Upper lobe of left lung (tissue), 6 donors: ENCODE measurements at places on chromosomes 2 and 18. TPM values are rescaled to one million over a fixed set of nuclear protein-coding genes. Genes with fewer than 3 reads are reported as not detected.

DNA sequence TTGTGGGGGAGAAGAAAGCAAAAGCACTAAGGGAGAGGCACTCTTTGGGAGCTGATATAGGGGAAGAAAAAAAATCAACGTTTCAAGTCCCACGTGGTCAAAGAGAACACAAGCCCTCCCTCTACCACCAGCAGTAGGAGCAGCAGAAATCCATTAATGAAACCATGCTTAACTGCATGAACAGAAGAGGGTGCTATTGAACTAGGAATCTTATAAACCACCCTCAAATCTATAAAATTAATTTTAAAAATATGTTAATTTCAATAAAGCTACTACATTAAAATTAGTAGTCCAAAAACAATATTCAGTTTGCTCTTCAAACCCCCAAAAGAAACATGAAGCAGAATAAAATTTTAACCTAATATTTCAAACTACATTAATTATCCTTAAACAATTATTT, 147.8 kb downstream of the TMEM18 start:
- no peak for DNase-seq

DNA sequence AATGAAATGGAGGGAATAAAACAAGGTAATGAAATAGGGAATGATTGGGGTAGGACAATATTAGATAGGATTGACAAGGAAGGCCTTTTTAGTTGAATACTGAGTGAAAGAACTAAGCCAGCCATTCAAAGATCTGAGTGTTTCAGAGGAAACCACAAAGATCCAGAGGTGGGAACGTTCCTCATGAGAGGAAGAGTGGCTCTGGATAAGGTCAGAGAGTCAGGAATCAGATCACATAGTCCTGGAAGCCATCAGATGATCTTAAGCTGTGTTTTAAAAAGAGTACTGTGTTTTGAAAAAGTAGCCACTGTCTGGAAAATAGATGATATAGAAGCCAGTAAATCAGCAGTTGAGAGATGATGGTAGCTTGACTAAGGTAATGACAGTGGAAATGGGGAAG, 11.8 kb downstream of the TTLL4 start:
- DNase-seq: no peak

GRCh38 chr2:105425936-105426625, 27.2 kb upstream of the FHL2 start:
- DNase-seq: no peak

DNA sequence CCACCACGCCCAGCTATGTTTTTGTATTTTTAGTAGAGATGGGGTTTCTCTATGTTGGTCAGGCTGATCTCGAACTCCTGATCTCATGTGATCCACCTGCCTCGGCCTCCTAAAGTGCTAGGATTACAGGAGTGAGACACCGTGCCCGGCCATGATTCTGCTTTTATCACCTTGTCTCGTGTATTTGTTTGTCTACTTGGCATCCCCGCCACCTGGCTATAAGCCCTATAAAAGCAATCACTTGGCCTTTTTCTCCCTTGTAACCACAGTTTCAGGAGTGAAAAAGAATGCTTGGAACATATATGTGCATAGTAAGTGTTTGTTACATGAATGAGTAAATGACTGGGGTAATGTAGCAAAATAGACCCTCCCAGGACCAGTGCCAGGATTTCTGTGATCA, 77.5 kb upstream of the PAPOLG start:
- no peak for DNase-seq

DNA sequence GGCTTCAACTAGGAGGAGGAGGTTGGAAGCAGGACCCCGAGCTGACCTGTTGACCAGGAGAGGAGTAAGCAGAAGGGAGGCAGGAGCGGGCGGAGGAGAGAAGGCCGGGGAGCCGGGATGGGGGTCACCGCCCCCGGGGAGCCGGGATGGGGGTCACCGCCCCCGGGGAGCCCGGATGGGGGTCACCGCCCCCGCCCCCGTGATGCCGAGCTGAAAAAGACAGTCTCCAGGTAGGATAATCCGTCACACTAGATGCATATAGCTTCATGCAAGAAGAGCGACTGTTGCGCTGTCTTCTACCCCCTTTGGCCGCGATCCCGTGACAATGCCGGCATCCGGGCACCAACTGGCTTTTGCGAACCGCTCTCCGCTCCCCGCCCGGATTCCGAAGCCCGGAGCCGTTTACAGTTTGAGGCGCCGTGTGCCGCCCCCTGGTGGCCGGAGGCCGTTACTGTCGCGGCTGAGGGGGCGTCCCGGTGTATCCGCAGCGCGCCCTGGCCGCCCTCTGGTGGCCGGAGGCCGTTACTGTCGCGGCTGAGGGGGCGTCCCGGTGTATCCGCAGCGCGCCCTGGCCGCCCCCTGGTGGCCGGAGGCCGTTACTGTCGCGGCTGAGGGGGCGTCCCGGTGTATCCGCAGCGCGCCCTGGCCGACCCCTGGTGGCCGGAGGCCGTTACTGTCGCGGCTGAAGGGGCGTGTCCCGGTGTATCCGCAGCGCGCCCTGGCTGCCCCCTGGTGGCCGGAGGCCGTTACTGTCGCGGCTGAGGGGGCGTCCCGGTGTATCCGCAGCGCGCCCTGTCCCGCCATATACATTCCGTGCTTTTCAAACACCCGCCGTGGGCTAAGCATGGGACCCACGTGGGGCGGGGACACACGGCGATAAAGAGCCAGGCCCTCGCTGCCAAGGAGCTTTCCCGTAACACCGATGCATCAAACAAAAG, 89.6 kb downstream of the ACTR3 start:
- no peak for DNase-seq

- DNase-seq: no peak
Observed at GRCh38 chr2:236603361-236604015, 33.9 kb downstream of the ACKR3 start.

GRCh38 chr18:48896875-48897511, 53.8 kb downstream of the SMAD7 start:
- DNase-seq: peak; percentile 79

DNA sequence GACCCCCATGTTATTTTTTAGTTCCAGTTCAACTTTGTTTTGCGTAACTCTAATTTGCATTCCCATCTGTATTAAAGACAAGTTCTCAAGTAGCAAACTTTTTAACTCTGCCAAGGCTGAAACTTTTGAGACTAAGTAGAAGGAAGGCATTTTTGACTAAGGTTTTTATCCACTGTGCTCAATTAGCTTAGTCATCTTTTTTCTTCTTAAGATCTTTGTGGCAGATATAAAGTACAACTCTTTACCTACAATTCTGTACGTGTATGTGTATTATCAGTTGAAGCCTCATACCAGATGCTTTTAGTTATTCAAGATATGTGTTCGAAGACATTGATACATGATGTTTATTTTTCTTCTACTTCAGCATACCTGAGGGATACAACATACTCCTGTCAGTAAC, 41.6 kb downstream of the CREB1 start:
- DNase-seq: no peak

DNA sequence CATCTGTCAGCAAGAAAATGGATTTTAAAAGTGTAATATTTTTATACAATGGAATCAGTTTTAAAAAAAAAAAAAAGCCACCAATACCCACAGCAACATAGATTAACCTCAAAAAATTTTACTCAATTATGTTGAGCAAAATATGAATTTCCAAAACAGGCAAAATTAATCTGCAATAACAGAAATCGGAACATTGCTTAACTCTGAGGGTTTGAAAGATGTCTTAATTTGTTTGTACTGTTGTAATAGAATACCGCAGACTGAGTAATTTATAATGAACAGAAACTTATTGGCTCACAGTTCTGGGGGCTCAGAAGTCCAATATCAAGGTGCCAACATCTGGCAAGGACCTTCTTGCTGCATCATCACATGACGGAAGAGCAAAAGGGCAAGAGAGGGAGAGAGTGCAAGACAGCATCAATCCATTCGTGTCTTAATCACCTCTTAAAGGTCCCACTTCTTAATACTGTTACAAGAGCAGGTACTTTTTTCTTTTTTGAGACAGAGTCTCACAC, 31.8 kb upstream of the TNFAIP6 start:
- no peak for DNase-seq

GRCh38 chr2:45750484-45750883, 99.0 kb downstream of the PRKCE start:
- DNase-seq: no peak

DNA sequence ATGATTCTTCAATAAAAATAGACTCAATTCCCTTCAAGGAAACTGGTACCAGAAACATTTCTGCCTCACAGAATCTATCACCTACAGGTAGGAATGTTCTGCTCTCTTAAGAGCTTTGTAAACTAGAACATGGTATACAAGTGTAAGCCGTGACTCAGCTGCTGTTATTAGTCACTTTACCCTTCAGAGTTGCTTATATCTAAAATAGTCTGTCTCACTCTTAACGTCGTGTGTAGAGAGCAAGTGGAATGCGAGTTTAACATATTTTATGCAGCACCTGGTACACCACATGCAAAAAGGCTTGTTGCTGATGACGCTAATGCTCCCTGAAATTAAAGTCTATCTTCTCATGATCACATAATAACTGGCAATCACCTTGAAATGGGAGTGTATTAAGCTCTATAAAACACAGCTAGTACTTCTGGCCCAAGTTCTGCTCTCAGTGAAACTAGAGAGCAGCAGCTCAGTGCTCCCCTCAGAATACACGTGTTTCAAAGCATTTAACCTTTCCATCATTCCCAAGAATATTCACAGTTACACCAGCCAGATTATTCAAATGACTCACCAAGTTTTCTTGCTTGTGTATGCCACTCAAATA, 420.0 kb downstream of the ZEB2 start:
- DNase-seq: no peak

DNA sequence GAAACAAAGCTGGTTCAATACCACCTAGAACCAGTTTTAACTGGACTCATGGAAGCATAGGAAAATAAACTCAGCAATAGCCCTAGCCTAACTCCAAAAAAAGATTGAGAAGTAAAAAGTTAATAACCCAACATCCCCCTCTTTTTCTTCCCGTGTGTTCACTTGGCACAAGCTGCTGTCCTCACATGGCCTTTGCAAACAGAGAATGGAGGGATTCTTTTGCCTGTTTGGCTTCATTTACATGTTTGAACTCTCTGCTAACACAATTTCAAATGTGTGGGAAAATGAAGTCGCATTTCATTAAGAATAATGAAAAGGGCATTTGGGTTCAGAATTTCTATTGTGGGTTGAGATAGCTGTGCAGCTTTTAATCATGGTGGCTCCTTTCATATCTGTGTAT, 589.2 kb upstream of the LRRTM1 start:
- DNase-seq: no peak

DNA sequence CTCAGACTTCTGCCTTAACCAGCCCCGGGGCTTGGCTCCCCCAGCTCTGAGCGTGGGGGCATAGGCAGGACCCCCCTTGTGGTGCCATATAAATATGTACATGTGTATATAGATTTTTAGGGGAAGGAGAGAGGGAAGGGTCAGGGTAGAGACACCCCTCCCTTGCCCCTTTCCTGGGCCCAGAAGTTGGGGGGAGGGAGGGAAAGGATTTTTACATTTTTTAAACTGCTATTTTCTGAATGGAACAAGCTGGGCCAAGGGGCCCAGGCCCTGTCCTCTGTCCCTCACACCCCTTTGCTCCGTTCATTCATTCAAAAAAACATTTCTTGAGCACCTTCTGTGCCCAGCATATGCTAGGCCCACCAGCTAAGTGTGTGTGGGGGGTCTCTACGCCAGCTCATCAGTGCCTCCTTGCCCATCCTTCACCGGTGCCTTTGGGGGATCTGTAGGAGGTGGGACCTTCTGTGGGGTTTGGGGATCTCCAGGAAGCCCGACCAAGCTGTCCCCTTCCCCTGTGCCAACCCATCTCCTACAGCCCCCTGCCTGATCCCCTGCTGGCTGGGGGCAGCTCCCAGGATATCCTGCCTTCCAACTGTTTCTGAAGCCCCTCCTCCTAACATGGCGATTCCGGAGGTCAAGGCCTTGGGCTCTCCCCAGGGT, 5.5 kb downstream of the CTDSP1 start:
- no peak for DNase-seq

DNA sequence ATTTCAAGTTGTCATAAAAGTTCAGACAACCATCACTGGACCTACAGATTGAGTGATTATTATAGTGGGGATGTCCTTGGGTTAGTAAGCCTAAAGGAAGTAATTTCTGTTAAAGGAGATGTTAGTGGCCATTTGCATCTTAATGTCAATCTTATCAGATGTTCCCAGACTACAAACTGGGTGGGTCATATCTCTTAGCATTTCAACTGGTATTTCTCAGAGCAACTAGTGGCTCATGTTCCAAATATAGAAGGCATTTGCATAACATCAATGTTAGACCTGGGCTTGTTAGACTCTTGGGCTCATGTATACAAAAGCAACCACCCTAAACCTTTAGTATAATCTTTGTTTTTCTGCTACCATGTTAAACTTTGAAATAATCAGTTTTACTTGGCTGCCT, 17.9 kb downstream of the PLEKHA3 start:
- DNase-seq: no peak

GRCh38 chr18:50935493-50936191, 32.2 kb upstream of the ELAC1 start:
- DNase-seq: no peak

FAM228B gene
- total RNA-seq: 27.1 TPM

GLS gene
- 185 TPM for total RNA-seq

SLC9A4 gene
- not detected for total RNA-seq

ST6GAL2 gene
- total RNA-seq: under 0.01 TPM

UGT1A9 gene
- total RNA-seq: not detected

MC5R gene
- total RNA-seq: not detected

GNAL gene
- 2.4 TPM for total RNA-seq

EVA1A gene
- total RNA-seq: 72.1 TPM

SKA1 gene
- 0.46 TPM for total RNA-seq

SULT1C3 gene
- not detected for total RNA-seq

NYAP2 gene
- total RNA-seq: 1.3 TPM

FBXO41 gene
- 3.7 TPM for total RNA-seq

COL5A2 gene
- 9.0 TPM for total RNA-seq
